Stimulated activated effector memory CD8-positive, alpha-beta T cell treated with anti-CD3 and anti-CD28 coated beads, Interleukin-12 subunit alpha, Interleukin-12 subunit beta, amount 100 ng/mL, for 72 hours (primary cell): ENCODE measurements at places on chromosomes 7 and 10.

DNA sequence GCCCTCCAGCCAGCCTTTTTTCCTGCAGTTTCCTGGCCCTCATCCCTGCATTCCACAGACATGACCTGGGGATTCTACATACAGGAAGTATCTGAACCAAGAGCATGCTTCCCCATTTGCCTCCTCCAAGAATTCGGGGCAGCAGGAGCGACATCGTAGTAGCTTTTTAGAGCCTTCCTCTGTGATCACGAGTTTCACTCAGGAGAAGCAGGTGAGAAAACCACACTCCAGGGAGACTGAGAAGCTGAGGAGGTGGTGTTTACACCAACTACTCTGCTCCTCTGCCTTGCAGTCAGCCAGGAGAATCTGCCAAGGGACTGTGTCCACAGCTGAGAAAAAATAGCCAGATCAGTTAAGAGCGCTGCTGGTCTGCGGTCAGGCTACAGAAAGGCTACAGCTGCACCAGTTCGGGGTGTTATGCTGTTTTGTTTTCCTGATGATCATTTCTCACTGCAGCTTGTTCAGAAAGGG, 54.1 kb downstream of the HSPA12A start:
- DNase-seq: no peak

GRCh38 chr7:32062150-32062549, 8.1 kb downstream of the PDE1C start:
- peak; percentile 49 for DNase-seq

DNA sequence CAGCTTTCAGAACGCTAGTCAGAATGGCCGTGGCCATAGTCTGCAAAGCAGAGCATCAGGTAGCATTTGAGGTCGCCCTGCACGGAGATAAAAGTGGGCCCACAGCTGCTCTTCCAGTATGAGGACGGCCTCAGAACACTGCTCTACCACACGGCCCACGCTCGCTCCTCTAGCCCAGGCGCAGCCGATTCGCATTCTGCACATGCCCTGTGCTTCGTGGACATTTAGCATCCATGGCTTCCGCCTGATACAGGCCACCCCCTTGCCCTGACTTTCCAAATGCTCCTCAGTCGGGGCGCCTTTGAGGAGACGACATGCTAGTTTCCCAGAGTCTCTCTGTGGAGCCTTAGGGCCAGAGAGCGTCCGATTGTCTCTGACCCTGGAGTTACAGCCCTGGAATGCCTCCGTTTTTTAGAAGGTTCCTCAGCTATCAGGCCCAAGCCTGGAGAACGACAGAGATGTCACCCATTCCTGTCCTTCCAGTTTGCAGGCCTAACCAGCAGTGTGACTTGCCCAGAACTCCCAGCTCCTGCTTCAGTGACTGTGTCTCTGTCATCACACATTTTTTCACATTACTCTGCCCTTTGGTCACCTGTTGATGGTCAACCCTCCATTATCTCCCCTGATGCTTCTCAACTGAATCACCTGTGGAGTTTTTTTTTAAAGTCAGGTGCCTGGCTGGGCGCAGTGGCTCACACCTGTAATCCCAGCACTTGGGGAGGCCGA, 14.3 kb downstream of the STRA8 start:
- no peak for DNase-seq

GRCh38 chr10:49228677-49229076, 40.5 kb upstream of the TMEM273 start:
- DNase-seq: no peak

- no peak for DNase-seq
These were observed 167.7 kb downstream of the SFMBT2 start for GRCh38 chr10:7243139-7243538.

GRCh38 chr7:7249814-7250213, 67.5 kb downstream of the C1GALT1 start:
- no peak for DNase-seq

GRCh38 chr7:121485467-121486243, 89.5 kb upstream of the FAM3C start:
- DNase-seq: no peak

- no peak for DNase-seq
These were observed 3.4 kb downstream of the CPXM2 start for GRCh38 chr10:123888256-123888655.

DNA sequence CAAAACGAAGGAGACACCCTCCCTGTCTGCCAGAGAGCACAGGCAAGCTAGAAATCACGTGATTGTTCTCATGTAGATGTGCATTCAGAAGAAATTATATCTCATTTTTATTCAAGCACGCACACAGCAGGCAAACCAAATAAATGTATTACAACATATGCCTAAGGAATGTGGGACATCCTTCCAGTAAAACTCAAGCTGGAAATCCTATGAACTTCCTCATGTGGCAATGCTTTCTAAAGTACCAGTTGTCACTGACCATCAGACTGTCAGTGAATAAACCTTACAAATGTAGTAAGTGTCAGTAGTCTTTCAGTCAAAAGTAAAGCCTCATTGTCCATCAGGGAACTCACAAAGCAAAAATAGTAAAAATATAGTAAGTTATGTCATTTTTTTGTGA, 350.1 kb upstream of the POM121L12 start:
- no peak for DNase-seq

- no peak for DNase-seq
These were observed 82.0 kb upstream of the GRB10 start for GRCh38 chr7:50864694-50865093.
